Head of caudate nucleus (tissue), 42 donors: ENCODE measurements at places on chromosomes 11 and 22.
A peak's percentile ranks its signal among the peaks of the same experiment; 100 is the strongest.

GRCh38 chr11:26510756-26511155 lies 61.3 kb downstream of the MUC15 start:
- DNase-seq: no peak

- DNase-seq: no peak
These were observed 453.1 kb downstream of the SOX6 start for GRCh38 chr11:15903246-15903645.

- no peak for DNase-seq
These were observed 20.3 kb downstream of the DEUP1 start for GRCh38 chr11:93350835-93351234.

DNA sequence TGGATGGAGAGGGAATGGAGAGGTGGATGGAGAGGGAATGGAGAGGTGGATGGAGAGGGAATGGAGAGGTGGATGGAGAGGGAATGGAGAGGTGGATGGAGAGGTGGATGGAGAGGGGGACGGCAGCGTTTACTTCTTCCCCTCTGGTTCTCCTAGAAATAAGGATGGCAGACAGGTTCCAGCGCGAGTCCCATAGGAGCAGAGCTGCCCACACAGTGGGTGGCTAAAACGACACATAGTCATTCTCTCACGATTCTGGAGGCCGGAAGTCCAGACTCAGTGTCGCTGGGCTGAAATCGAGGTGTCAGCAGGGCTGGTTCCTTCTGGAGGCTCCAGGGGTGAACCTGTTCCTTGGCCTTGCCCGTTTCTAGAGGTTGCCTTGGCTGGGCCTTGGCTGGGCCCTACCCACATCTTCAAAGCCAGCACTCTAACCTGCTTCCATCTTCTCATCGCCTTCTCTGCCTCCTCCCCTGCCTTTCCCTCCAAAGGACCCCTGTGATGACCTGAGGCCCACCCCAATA lies 12.7 kb upstream of the CTSD start:
- DNase-seq: no peak

- no peak for DNase-seq
These were observed at the start of gene TRPM5 for GRCh38 chr11:2443881-2444820. Gene TRPM5 (minus strand): TSS chr11:2444514. CDS start chr11:2423036, 21,478 bp downstream.

DNA sequence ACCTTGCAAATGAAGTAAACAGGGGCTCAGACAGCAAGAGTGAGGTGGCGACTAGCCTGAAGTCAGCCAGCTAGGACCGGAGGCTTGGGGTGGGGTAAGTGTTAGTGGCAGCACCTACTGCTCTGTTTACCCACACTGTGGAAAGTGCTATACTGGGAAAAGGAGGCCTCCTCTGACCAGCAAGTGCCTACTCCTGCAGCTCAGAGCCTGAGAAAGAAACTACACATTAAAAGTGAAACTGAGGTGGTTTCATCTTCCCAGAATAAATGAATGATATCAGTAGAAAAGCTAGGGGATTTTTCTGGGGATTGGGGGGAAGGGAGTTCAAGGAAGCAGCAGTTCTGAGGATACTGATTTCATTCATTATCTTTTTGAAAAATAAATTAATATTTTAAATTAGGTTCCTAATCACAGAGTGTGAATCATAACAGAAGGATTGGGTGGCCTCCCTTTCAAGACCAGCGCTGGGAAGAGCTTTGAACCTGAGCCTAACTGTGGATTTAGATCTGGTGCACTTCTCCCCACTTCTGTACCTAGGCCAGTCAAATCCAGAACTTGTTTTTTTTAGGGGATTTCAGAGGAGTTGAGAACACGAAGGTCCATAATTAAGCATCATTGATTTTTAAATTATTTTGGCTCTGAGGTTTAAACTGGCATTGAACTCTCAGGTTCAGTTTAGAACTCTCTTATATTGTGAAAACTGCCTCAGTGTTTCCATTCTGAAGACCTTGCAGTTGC lies 48.1 kb upstream of the GRAMD1B start:
- no peak for DNase-seq

GRCh38 chr11:77815459-77815858 lies 5.1 kb downstream of the RSF1 start:
- DNase-seq: no peak

DNA sequence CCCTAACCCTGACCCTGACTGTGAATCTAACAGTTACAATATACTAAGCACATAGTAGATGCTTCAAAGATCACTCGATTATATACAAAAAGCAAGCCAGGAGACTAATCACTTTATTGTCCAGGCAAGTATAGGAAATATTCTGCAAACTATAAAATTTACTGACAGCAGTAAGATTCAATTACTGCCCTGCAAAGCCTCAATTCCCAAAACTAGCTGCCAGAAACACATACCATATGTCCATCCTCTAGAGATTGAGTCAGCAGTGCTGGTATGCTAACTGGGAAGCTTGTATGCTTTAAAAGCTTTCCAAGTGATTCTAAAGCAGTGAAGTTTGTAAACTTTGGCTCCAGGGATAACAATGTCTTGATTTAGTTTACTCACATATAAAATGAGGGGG lies 26.1 kb downstream of the CSTF3 start:
- DNase-seq: no peak

DNA sequence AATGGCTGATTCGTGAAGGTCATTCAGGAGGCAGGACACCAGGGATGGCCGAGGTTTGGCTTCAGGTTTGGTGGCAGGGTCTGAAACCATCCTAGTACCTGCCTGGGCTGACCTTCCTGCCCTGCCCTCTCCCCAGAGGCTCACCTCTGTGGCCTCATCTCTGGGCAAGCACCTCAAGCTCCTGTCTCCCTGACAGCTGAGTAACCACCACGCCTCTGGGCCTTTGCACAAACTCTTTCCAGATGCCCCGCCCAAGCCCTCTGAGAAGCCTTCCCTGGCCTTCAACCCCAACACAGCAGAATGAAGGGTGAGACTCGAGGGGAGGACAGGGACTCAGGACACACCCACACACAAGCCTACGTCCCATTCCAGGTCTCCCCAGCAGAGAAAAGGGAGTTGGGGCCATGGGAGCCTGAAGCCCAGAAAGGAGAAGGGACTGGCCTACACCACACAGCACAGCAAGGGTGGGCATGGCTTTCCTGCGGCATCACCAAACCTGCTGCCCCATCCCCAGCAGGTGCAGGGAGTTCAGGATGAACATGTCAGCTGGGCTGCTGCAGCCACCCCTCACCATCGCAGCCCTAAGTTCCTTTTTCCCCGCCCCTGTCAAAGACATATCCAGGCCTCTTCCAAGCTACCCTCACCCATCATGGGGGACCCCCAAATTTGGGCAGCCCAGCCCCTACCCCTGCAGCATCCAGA lies 2.4 kb downstream of the SHISA8 start:
- DNase-seq: no peak

DNA sequence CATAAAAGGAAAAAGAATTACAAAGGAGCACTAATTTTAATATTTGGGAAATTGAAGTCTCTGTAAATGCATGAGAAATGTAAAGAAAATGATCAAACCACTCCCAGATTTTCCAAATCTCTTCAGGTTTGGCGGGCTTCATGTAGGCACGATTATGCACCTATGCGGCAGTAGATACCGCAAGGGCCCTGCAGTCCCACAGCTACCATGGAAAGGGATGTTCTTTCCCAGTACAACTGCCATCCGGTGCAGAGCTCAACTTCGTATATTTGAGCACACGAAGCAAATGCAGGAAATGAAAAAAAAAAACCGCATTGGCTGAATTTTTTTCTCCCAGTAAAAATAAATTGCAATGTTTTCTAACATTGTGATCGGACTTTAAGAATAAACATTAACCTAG lies 1.4 kb downstream of the SLC17A6 start:
- no peak for DNase-seq

DNA sequence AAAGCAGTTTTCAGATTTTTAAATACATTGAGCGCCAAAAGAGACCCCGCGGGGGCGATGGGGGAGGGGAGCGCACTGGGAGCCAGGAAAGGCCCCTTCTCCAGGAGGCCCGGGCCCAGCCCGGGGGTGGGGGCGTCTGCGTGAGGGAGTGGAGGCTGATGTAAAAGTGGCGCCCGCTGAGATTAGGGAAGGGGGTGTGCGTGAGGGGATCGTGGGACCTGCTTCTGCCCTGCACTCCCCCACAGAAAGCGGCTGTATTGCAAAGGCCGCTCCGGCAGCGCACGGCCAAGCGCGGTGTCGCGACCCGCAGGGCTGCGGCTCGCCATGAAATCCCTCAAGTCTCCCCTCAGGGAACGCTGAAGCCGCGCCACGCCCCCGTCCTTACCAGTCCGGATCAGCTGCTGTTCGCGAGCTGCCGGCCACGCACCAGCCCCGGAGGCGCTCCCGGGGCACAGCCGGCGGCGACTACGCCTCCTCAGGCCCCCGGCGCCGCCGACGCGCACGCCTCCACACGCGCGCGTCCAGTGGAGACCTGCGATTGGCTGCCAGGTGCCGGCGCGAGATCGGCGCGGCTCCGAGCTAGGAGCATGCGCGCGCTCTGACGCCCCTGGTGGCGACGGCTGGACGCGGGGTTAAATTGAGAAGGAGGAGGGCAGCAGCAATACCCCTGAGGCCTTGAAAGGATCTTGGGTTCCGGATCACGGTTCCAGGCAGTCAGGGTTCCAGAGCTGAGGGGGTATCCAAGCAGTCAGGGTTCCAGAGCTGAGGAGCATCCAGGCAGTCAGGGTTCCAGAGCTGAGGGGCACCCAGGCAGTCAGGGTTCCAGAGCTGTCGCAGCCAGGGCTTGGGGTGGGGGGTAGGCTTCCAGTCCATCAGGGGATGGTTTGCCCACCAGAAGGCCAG lies at the start of gene ZNF280B:
Gene ZNF280B, minus strand, starts transcription at position 469 of the 903 bp plus-strand sequence. CDS start 19,344 bp downstream, outside the sequence.
- DNase-seq: peak; percentile 84

GRCh38 chr11:16763746-16764145 lies 25.3 kb downstream of the C11orf58 start:
- DNase-seq: no peak

- DNase-seq: no peak
These were observed 164.7 kb upstream of the B3GAT1 start for GRCh38 chr11:134576721-134577171.

- DNase-seq: no peak
These were observed 96.0 kb downstream of the TENM4 start for GRCh38 chr11:79344753-79345294.

DNA sequence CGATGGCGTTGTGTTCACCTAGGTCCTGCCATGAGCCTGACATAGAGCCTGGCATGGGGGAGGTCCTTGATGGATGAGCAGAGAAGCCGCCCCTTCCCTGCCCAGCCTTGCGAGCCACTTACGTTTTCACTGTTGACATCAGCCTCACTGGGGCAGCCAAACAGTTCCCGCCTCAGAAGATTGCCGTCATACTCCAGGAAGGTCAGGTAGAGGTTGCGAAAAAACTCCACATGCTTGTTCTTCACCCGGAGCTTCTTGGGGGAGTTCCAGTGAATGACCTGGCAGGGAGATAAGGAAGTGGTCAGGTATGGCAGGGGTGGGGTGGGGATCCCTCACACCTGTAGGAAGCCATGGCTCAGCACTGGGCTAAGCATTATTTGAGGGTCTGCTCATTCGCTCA lies 279.3 kb upstream of the SYN3 start:
- DNase-seq: no peak
